ENCODE measurements at places on chromosomes 4 and X.

GRCh38 chr4:168707205-168707604 lies 210.4 kb downstream of the PALLD start:
- no peak for DNase-seq

- DNase-seq: no peak
These were observed 30.3 kb downstream of the CCNI start for GRCh38 chr4:77045490-77045889.

DNA sequence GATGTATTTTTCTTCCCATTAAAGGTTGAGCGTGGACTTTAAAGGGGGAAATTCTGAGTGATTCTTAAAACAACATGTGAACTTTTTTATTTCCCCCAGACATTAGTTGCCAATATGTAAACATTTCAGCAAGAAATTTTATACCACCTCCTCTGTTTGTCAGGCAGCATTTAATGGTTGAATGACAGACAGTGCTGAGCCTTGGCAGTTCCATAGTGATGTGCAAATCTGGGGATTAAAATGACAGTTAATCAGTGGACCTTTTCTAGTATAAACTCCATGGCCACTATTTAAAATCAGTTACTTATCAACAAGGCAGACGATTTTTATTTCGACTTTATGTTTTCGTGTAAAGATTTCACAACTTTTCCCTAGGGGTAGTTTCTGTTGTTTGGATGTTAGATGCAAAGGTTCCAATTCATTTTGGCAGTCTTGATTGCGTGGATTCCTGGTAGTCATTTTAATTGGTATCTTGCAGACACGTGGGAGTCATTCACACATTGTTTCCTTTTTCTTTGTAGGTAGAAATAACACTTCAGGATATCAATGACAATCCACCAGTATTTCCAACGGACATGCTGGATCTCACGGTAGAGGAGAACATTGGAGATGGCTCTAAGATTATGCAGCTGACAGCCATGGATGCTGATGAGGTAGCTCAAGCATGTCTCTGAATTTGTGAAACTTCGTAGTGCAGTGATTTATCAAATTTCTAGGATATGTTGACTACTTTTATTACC lies 83.7 kb downstream of the FAT4 start:
- DNase-seq: no peak

- DNase-seq: no peak
These were observed 125.5 kb upstream of the GIMD1 start for GRCh38 chr4:106494066-106494465.
